NCI-H748 treated with DMSO at 0.1 percent for 48 hours (cell line): ENCODE measurements at places on chromosomes 5 and 9.
A peak's percentile ranks its signal among the peaks of the same experiment; 100 is the strongest.

DNA sequence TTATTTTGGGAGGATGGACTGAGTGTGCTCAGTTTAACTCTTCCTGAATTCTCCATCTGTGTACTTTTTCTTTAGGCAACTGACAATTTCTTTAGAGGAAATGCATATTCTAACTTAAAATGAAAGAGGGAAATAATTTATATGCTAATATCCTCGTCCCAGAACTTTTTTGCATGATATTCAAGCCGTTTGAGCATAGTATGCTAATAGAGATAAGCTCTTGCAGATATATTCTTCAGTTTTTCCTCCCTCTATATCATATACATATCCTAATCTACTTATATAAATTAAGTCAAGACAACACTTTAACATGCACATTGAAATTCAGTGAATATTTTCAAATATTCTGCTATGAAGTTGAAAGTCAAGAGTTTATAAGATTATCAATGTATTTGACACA, 84.7 kb downstream of the YTHDC2 start:
- DNase-seq, result no peak

- peak; percentile 20 for DNase-seq
Observed at GRCh38 chr5:84088996-84089395, 295.7 kb downstream of the EDIL3 start.

DNA sequence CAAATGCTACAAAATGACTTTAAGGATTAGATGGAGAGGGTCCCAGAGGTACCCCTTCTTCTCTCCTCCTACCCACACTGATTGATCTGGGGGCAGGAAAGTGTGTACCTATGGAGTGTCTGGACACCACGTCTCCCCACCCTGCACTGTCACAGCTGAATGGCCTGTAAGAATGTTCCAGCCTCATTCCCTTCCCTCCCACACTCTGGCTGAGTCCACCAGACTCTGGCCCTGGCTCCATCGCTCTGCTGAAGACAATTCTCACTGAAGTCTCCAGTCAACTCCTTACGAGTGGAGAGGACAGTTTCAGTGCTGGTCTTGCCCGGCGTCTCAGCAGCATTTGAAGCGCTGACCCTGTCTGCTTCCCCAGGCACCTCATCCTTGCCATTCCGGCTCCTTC, 105.8 kb downstream of the TTLL11 start:
- DNase-seq, result no peak

DNA sequence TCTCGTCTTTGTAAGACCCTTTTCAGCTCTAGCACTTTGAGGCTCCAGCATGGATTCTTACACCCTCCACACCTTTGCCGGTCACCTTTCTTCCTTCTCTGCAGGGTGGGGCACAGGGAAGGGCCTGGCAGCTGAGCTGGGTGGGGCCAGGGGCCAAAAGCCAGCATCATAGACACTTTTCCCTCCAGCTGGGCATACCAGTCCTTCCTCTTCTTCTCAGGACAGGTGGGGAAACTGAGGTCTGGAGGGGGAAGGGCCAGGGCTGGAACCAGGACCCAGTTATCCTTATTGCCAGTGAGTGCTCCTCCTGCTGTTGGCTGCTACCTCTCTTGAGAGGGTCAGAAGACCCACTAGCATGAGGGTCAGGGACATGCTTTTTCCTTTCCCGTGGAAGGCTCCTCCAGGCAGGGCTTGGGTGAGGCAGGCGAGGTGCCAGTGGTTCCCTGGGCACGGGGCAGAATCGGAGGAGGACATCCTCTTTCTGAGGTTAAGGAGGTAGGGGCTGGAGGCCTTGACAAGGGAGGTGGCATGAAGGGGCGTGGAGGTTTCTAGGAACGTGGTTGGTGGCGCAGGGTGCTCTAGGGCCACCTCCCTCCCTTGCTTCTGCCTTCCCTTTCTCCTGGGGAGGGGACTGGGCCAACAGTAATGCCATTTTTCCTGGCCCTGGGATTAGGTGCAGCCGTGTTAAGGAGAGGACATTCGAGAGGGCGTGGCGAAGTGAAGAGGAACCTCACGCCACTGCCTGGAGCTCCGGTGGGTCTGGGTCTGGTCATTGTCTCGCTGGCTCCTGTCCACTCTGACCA, at the start of gene NDST1:
Gene NDST1, plus strand, starts transcription at position 658 of the 803 bp plus-strand sequence. CDS start 13,124 bp downstream, outside the sequence.
- DNase-seq, result no peak

GRCh38 chr9:38081356-38082108, 12.5 kb upstream of the SHB start:
- no peak for DNase-seq

GRCh38 chr5:77356740-77357139, 135.4 kb downstream of the WDR41 start:
- DNase-seq, result no peak

DNA sequence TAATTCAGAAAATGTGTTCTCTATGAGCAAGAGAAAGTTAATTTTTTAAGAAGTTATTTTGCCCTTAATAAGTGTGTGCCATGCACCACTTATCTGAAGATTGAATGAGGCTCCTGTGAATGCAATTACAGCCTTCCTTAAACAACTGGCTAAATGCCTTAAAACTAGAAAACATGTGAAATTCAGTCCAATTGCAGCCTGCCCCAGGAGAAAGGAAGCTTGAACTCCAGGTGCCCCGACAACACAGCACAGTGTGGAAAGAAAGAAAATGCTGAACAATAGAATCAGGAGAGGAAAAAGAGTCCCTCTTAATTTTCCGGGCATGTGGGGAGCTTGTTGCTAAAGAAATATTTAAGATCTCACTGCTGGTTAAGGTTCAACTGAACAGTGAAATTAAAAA, 8.8 kb downstream of the LHFPL2 start:
- no peak for DNase-seq

- DNase-seq, result no peak
Observed at GRCh38 chr5:146860213-146860893, 18.2 kb downstream of the PPP2R2B start.

DNA sequence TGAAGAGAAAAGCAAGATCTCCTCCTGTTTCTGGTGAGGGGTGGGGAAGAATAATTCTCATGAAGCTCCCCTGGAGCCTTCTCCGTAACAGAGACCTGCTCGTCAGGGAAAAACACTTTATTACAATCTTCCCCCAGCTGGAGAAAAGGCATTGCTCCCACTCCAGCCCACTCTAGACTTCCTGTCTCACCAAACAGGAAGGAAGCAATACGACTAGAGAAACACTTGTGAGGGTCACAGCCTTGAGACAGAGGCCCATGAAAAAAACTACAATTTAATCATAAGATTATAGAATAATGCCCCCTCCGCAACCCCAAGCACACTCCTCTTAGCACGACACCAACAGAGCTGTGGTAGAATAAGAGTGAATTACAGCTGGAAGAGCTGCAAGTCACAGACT, 197.2 kb upstream of the S1PR3 start:
- DNase-seq, result no peak

DNA sequence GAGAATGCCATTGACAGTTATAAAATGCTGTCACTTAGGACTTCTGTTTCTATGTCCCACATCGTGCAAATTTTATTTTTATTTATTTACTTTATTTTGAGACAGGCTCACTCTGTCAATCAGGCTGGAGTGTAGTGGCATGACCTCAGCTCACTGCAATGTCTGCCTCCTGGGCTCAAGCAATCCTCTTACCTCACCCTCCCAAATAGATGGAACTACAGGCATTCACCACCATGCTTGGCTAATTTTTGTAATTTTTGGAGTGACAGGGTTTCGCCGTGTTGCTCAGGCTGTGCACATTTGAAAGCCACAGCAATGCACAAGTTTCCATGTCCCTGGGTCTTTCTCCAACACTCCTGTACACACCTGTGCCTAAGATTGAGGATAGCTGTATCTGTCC, 51.8 kb downstream of the ADAMTS16 start:
- no peak for DNase-seq

DNA sequence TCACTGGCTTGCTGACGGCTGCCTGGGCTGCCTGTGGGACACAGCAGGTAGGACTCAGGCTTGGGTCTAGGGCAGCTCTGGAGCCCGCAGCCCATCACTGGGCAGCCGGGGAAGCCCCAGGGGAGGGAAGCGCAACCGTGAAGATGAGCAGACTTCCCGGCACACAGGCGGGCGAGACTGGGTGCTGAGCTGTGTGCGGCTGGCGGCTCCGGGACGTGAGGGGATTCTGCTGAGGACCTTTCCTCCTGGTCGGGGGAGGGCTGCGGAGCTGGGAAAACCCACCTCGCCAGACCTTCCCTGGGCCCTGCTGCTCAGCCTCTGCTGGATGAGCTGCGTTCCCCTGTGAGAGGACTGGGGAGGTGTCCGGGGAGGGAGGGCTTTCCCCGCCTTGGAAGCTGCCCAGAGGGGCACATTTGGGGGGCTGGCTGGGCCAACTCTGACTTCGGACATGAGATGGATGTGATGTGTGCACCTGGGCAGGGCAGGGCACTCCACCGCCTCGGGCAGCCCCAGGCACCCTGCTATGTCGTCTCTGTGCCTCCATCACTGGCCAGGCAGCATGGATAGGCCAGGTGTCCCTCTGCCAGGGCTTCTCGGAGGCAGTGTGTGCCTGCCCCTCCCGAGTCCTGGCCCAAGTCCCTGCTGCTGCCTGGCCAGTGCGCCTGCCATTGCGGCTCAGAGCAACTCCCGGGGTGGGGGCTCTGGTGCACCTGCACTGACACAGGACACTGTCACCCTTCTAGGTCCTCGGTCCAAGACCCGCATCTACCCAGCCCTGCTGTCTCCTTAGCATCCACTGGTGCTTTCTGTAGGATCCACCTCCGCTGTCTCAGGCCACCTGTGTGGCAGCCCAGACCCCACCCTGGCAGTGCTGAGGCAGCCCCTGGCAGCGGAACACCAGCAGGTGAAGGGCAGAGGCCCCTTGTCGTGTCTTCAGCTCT, 66.4 kb downstream of the COL5A1 start:
- no peak for DNase-seq

DNA sequence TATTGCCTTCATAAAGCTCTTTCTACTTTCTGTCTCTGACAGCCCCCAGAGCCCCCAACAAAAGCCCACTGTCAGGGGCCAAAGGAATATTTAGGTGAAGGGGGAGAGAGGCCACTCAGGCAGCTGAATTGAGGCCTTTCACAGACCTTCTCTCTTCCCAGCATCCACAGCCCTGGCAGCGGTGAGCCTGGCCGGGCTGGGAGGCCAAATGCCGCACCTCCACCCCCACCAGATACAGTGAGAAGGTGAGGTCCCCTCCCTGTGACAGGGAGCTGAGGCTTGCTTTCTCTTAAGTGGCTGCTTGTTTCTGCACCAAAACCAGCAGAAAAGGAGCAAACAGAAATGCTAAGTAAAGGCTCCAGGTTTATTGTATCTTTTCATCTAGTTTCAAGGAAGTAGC, 168.1 kb downstream of the ROR2 start:
- no peak for DNase-seq

- DNase-seq, result no peak
Observed at GRCh38 chr5:113059232-113060040, 82.8 kb downstream of the DCP2 start.

DNA sequence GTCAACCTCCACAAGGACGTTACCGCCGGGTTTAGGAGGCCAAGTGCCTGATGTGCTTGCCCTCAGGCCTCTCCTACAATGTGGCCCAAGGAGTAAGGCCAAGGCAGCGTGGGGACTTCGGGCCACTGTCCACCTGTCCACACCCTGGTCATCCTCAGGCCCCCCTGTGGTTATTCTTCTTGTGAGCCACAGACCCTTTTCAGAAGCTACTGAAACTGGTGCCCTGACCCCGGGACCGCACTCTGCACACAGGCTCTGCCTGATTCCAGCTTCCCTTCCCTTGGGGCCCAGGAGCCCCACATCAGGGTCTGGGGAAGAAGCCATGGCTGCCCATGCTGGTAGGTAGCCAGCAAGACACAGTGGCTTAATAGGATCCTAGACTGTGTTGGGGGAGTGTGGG, 128.8 kb downstream of the OLFM1 start:
- DNase-seq, result no peak

GRCh38 chr9:94182532-94182931, 76.6 kb upstream of the ZNF169 start:
- no peak for DNase-seq

- no peak for DNase-seq
Observed at GRCh38 chr5:81534441-81534840, 140.5 kb upstream of the ACOT12 start.

GRCh38 chr5:136308212-136308795, 57.0 kb downstream of the TRPC7 start:
- no peak for DNase-seq

GRCh38 chr5:149459891-149460290, 80.8 kb upstream of the IL17B start:
- DNase-seq, result no peak

DNA sequence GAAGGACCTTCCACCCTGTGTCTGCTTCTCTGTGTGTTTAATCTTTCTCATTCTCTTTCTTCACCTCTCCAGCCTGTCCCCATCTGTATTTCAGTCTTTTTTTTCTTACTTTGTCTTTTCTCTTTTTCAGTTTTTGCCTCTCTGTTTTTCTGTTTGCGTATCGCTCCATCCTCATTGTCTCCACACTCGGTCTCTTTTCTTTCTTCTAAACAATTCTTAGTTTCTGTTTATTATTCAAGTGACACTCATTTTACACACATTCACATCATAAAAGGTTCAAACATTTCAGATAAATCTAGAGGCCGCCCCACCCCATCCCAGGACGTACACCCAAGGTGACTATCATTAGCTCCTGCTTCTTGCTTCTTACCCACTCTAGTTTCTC, 9.8 kb downstream of the LHX2 start:
- no peak for DNase-seq

DNA sequence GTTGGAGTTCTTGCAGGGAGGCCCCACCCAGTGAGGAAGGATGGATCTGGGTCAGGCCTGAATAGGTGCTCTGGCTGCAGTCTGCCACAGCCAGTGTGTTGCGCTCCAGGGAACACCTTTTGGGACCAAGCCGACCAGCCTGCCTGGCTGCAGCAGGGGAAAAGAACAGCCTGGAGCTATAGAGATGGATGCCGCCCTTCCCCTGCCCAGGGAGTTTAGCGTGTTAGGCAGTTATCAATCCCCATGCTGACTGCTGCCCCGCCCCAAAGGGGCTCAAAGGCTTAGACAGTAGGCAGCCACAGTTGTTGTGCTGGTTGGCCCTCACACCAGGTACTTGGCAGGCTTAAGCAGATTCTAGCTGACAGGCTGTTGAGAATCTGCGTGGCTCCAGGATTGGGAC, 153.4 kb upstream of the ADAMTS19 start:
- DNase-seq, result no peak

DNA sequence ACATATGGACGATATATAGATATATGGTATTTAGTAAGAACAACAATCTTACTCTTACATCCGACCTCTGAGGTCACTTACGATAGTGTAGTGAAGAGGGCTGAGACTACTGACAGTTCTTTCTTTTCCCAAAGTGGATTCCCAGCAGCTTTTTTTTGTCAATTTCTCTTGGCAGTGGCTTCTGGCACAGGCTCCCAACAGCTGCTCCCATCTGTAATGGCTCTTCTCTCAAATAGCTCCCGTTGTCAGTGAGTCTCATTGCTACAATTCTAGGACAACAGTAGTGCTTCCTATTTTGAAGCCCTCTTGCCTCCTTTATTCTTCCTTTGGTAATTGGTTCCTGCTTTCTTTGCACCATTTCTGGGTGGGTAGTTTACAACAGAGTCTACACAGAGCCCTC, 68.4 kb downstream of the SLC25A46 start:
- DNase-seq, result no peak

DNA sequence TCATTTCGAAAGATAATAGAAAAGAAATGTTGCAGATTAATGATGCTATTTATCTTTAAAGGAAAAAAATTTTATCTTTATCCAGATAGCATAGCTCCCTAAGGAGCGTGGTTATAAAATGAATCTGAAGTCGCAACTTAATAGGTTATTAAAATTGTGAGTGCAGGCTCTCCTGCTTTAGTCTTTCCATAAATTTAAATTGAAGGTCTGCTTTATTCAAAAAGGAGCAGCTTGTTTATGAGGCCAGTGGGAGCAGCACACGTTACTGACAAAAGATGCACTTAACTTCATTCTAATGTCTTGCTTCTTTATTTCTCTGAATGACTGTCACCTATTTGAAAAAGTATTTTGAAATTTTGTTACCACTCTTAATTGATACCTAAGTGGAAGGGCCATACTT, 95.0 kb downstream of the ZCCHC7 start:
- no peak for DNase-seq
